CD4-positive, alpha-beta T cell treated with Interleukin-21 for 1 hour (primary cell): ENCODE measurements at places on chromosomes 4 and X.

DNA sequence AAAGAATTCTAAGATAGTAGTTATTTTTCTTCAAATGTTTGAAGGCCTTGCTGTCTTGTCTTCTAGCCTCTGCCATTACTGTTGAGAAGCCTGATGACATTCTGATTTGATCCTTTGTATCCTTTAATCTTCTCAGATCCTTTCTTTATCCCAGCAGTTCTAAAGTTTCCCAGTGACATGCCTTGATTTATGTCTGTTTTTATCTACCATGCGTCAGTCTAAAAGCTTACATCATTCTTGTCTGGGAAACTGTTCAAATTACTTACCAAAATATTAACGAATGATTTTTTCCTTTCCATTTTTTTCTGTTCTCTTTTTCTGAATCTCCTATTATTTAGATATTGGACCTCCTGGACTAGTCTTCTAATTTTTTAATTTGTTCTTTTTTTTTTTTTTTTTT, 78.3 kb upstream of the HELT start:
- DNase-seq, result no peak

GRCh38 chrX:53089224-53089842, 4.6 kb upstream of the KANTR start:
- peak; percentile 71 for DNase-seq

DNA sequence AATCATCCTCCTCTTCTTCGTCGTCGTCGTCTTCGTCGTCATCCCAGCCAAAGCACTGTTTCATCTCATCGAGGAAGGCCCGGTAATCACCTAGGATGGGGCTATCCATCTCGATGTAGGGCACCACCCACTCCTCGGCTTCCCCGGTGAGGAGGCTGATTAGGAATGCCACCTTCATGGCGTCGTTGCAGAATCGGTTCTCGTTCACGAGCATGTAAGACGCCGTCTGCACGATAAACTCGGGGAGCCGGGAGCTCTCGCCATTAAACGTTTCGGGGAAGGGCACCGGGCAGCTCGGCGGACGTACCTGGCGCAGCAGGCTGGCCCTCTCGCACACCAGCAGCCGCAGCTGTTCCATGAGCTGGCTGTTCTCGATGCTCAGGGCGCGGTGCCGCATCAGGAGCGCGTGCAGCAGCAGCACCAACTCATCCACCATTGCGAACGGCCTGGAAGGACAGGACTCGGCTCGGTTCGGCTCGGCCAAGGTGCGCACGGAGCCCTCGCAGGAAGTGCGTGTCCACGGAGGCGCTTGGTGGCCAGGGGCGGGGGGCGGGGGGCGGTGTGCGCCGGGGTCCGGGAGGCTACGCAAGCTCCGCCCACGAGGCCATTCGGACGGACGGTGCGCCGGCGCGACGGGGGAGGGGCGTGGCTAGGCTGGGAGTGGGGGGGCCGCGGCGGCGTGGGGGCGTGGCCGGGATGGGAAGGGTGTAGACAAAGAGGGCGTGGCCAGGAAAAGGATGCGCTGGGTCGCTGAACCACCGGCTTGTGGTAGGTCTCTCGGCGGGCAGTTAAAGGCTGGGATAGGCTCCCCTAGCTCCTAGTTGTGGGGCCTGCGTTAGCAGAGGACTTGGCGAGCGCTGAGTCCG, at the start of gene LDOC1:
Gene LDOC1, minus strand, starts transcription at position 544 of the 866 bp plus-strand sequence. Its CDS starts 108 bp downstream, at position 436.
- peak; percentile 82 for DNase-seq

GRCh38 chrX:69759921-69760625, 144.2 kb downstream of the EDA start:
- DNase-seq, result no peak

- DNase-seq, result no peak
Observed at GRCh38 chrX:37697169-37697760, 11.7 kb downstream of the XK start.

DNA sequence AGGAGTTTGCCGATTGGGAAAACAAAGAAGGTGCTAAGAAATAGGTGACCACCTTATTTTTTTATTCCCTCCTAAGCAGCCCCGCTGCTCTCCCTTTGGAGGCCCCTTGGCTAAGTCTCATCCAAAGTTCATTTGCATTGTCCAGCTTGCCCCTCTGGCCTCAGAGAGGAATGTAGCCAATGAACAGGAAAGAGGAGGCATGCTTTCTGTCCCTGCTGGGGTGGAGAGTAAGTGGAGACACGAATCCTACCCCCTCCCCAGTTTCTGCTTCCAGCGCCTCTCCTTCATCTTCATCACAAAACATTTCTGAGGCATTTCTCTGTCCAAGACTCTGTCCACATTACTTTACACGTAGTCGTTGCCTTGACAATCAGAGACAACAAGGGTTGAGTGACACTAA, 38.7 kb downstream of the NLGN3 start:
- DNase-seq, result no peak

DNA sequence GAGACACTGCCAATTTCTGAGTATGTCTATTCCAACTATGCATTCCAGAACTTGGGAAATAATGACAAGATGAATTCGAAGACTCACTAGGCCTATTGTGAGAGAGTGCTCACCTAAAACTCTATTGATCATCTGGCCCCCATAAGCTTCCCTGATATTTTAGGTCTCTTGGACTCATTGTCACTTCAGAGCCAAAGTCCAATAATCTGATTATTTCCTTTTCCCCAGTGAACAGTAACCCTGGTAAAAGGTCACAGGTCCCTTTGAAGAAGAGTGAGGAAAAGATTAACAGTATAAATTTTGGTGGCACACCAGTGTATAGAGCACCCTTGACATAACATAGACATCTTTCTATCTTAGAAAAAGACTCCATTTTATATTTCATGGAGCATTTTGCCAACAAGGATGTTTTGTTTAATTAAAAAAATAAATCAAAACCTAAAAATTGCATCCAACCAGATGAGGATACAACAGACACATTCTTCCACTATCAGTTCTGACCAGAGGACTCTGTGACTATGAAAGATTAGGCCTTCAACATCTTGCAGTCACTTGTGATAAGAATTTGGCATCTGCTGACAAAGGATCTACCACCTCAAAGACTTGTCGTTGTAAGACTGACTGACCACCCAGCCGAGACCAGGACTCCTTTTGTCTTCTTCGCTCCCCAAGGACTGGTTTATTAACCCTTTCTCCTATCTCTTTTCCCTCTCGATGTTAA, 191.9 kb downstream of the MAB21L2 start:
- no peak for DNase-seq

DNA sequence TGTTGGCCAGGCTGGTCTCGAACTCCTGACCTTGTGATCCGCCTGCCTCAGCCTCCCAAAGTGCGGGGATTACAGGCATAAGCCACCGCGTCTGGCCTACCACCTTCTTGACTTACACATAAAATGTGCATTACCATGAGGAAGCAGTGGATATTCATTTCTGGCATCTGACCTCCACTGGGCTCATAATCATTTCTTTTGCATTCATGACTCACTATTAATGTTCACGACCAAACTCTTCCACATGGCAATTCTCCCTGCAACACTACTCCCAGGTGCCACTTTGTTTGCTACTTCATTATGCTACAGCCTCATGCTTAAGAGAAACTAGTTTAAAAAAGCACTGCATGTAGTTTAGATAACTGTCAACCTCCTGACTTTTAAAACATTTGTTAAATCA, 22.7 kb downstream of the RASGEF1B start:
- DNase-seq, result no peak

- no peak for DNase-seq
Observed at GRCh38 chr4:170167678-170168077, 77.9 kb upstream of the AADAT start.

DNA sequence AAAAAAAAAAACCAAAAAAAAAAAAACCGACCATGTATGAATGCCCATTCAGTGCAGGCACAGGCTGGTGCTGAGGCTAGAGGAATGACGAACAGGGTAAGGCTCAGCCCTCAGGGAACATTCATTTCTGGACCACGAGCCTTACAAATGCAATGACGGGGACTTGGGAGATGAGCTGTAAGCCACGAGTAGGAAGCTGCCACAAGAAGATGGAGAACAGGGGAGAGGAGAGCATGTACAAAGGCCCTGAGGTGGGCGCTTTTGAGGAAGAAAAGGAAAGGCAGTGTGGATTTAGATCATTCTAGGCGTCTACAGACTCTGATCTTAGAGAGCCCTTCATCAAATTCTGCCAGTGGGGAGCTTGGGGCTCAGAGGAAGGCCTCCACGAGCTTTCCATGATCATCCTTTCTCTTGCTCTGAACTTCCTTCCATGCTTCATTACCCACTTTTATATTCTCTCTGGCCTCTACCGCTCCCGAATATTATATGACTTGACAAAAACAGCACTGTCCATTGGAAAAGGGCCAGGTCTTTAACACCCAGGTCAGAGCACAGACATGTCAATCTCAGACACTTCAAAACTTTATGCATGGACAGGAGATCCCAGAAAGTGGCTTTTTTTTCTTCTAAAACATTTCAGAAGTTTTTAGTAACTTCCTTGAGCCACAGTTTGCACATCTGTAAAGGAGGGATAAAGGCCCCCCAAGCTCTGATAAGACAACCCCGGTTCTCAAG, 3.3 kb upstream of the ZNF518B start:
- no peak for DNase-seq

DNA sequence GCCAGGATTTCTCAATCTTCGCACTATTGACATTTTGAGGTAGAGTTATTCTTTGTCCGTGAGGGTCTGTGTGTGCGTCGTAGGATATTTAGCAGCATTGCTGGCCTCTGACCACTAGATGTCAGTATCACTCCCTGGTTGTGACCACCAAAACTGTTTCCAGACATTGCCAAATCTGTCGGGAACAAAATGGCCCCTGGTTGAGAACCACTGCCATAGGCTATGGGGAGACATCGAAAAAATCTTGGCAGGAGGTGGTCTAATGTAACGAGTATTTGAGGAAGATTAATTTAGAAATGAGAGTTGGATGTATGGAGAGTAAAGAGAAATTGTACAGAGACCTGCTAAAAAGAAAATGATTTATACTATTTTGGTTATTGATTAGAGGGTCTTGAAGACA, 108.4 kb downstream of the DOCK11 start:
- DNase-seq, result peak; percentile 56

DNA sequence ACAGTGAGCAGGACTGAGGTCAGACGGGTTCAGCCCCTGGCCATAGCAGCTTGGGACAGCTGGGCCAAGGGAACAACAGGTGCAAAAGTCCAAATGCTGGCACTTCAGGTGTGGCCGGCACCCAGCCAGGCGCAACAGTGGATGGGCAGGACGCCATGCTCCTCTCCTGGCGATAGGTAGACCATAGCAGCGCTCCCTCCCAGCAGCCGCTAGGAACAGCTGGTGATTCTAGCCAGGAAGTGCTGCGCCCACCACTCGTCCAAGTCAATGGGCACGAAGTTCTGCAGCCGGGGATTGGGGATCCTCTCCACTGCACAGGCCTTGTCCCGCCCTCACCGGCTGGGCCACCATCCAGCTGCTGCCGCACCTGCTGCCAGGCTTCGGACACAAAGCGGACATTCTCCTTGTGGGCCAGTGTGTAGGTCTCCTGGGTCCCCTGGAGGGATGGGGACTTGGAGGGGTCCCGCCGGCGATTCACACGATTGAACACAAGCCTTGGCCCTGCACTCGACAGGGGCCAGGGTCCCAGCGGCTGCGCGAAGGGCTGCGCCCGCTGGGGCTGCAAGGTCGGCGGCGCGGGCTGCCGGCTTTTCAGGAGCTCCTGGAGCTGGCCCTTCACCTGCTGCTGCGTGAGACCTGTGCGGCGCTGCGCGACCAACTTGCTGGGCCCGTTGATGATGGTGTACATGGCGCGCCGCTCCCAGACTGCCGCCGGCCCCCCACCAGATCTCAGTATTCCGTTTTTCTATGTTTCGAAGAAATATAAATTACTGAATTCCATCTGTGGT, 227.5 kb upstream of the STK26 start:
- no peak for DNase-seq

DNA sequence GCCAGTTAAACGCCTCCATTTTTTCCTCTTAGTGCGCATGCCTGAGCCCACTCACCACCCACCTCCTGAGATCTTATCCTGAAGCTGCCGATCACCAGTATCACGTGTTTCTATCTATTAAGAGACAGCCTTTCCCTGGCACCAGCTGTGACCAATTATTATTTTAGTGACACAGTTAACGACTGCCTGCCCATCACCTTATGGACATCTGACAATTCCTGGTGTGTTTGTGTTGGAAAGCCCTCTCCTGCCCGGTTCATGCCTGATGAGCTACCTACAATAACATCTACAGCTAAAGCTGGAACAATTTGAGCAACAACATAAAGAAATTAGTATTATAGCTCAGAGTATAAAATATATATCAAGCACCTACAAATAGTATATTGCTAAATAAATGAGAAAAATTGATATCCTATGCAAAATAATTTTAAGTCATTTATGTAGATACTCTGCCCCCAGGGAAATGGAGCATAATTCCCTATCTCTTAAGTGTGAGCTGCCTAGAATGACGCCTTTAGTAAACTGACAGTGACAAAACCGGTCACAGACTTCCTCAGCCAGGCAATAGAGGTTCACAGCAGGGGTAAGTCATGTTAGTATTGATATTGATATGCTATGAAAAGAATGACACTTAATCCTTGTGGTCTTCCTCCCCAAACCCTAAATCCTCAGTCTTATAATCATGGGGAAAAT, 862.2 kb downstream of the TRAM1L1 start:
- DNase-seq, result no peak

DNA sequence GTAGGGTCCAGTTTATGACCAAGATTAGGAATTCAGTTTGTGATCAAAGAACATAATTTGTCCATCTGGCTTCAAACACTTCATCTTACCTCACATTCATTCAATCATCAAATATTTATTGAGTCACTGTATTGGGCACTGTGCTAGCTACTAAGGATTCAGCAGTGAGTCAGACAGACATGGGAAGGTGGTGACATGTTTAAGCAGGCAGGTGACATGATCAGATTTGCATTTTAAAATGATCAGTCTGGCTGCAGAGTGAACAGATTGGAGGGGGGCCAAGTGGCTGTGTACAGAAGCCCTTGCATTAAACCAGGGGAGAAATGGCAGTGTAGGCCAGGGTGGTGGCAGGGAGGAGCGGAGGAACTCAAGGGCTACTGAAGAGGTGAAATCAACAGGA, 25.1 kb upstream of the APLN start:
- DNase-seq, result no peak

GRCh38 chr4:31362756-31363155, 642.6 kb downstream of the PCDH7 start:
- no peak for DNase-seq

DNA sequence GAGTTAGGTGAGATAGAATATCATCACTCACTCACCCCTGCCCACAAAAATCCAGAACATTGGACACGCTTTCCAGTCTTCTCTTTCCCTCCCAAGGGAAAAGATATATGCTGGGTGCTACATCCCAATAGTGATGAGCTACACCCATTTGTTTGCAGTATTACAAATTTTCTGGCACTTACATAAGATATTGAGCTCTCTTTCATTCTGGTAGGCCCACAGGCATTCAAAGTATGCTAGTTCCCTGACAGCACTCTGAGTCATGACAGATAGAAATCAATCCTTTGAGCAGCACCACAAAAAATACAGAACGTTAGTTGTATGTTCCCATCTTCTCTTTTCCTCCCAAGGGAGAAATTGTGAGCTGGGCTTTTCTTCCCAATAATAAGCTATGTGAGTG, 477.6 kb upstream of the GRID2 start:
- DNase-seq, result no peak

DNA sequence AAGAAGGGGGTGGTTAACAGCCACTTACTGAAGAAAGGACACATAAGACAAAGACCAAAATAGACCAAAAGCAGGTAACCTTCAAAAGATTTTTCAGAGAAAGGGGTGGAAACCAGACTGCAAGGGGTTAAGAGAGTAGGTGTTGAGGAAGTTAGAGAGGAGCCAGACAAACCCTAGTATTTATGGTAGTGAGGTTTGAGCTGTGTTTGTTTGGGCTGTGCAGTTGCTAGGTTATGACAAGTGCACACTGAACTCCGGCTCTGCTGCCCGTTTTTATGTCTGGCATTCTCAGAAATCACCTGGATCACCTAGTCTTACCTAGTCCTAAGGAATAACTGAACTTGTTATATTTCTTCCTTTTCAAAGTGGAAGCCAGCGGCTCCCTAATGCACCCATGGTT, 22.9 kb upstream of the G3BP2 start:
- peak; percentile 53 for DNase-seq
